ENCODE measurements at places on chromosomes 5 and 9.

DNA sequence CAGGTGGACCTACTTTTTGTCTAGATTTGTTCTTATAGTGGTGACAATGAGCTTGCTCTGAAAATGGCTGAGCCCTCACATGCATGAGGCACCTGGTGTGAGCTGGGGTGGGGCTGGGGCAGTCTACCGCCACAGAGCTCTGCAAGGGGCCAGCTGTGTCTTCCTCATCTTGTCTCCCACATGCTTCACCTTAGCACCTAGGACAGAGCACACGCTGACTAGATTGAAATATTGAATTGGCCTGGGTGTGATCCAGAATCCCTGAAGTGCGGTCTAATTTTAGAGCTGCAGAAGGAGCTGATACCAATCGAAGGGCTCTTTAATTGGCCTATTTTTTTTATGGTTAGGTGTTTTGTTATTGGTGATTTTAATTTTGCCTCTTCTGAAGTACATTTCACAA, 126.1 kb upstream of the NFIB start:
- H3K27ac ChIP-seq = no peak overlapping the region
- peaks cover 13% of the 10 kb centered on the region for H3K4me1 ChIP-seq
- DNase-seq = no peak
- peaks cover 20% of the 10 kb centered on the region for H3K27me3 ChIP-seq
- H3K36me3 ChIP-seq = no peaks in the 10 kb centered on the region

DNA sequence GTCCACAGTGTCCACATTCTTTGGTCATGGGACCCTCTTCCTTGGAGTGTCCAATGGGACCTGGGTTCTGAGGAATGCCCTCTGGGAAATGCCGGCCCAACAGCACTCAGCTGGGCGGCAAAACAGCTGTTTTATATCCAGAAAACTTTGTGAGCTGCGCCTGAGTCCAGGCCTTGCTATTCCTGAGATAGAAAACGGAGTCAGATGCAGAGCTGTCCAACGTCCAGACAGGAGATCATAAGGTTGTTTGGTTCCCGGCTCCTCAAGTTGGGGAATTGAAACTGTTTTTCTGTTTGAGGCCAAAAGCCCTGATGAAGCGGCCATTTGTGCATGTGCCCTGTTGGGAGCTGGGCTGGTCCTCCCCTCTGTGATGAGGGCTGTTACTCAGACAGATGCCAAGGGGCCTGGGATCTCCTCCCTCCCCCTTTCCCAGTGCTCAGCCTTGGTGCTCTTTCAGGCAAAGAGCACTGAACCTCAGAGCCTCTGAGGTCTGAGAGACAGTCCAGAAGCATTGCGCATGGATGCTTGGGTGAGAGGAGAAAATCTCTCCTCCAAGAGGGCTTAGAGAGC, 66.6 kb upstream of the GARNL3 start:
- peaks cover 17% of the 10 kb centered on the region for H3K27me3 ChIP-seq
- H3K4me1 ChIP-seq = peaks cover 6% of the 10 kb centered on the region
- no peak overlapping the region for H3K4me3 ChIP-seq
- no peak for DNase-seq
- no peaks in the 10 kb centered on the region for H3K36me3 ChIP-seq
- no peak overlapping the region for H3K27ac ChIP-seq

- H3K4me3 ChIP-seq = peak overlapping the region; percentile 79
- H3K27me3 ChIP-seq = peaks cover 2% of the 10 kb centered on the region
- DNase-seq = peak; percentile 67
- peaks cover 47% of the 10 kb centered on the region for H3K4me1 ChIP-seq
- peak overlapping the region; percentile 70 for H3K27ac ChIP-seq
Observed at GRCh38 chr5:102910240-102911226, 155.4 kb downstream of the PAM start.

DNA sequence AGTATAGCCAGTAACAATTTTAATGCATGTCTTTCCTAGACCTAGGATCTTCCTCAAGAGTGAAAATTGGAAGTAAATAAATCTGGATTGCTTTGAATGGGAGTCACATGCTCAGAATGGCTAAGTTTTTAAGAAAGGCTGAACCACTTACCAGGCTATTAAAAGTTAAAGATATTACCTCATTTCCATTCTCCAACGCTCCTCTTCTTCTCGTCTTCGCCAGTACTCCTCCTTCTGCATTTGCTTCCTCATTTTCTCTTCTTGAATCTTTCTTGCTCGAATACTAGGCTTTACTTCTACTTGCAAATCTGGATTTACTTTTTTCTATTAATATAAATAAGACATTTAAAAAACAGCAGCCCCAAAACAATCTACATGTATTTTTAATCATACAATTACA, 49.6 kb downstream of the ZFR start:
- H3K27ac ChIP-seq = no peak overlapping the region
- H3K4me1 ChIP-seq = peaks cover 25% of the 10 kb centered on the region
- peaks cover 31% of the 10 kb centered on the region for H3K36me3 ChIP-seq
- no peaks in the 10 kb centered on the region for H3K27me3 ChIP-seq
- no peak for DNase-seq
- no peak overlapping the region for H3K4me3 ChIP-seq

DNA sequence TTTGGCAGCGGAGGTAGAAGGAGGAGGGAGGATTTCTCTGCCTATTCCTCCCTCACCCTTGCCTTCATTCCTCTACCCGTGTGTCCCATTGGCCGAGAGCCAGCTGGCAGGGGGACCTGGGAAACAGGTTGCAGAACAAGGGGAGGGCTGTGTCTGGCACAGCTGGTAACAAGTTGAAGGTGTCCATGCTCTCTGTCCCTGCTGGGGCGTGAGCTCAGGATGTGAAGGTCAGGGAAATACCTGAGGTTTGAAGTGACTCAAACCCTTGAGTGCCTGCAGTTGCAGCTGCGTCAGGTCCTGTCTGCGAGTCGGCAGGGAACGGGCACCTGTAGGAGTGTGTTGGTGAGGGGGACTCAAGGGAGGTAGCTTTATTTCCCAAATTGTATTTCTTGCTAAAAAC, 16.2 kb downstream of the MIGA2 start:
- H3K27ac ChIP-seq = no peak overlapping the region
- peaks cover 7% of the 10 kb centered on the region for H3K36me3 ChIP-seq
- H3K4me1 ChIP-seq = 0 out of 2 replicates have a peak, but pooled peaks cover 5% of the 10 kb centered on the region
- no peak overlapping the region for H3K4me3 ChIP-seq

GRCh38 chr9:86563350-86563749, 209.1 kb upstream of the TUT7 start:
- no peaks in the 10 kb centered on the region for H3K36me3 ChIP-seq
- H3K27me3 ChIP-seq = peaks cover 2% of the 10 kb centered on the region
- peaks cover 17% of the 10 kb centered on the region for H3K4me1 ChIP-seq

GRCh38 chr5:143751342-143751741, 60.6 kb upstream of the HMHB1 start:
- H3K27ac ChIP-seq = no peak overlapping the region
- H3K27me3 ChIP-seq = peaks cover 2% of the 10 kb centered on the region

DNA sequence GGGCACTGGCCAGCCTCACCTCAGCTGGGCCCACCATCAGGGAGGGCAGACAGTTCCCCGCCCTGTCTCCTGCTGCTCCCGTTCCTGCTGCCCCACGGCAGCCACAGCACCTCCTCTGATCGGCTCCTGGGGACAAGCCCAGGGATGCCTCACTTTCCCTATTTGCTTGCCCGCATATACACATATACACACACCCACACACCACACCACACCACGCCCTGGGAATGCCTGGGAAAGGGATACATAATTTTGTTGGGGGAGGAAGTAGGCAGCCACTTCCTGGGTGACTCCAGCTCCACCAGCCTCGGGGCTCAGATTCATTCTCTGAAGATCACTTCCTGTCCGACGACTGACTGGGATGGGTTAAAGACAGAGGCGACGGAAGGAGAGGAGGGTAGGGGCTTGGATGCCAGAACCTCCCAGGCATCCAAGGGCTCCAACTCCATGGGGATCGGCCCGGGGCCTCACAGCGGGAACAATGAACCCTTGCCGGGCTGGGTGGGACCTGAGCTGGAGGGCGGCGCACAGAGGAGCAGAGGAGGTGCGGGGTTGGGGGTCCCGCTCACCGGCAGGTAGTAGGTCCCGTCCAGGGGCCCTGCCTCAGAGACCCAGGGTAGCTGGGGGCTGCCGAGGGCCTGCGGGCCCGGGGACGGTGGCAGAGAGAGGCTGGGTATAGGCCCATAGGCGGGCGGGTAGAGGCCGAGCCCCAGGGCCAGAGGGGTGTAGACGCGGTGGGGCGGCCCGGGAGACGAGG, 2.0 kb upstream of the MZB1 start:
- peaks cover 5% of the 10 kb centered on the region for H3K27me3 ChIP-seq
- peak; percentile 58 for DNase-seq
- peaks cover 7% of the 10 kb centered on the region for H3K36me3 ChIP-seq
- peak overlapping the region; percentile 82 for H3K4me3 ChIP-seq

DNA sequence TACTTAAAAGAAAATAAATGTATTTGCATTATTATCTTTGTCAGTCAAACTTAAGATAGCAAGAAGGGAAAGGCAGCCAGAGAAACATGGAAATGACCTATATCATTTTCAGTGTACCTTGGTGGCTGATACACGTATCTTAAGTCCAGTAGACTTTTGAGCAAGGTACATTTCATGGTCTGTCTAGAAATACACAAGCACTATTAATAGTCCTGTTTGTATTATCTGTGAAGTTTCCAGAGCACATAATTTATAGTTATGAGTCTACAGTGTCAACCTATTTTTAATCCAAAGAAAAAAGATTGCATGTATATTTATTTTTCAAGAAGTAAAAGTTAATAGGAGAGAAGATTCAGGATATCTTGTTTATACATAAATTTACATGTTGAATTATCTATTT, 95.7 kb downstream of the IZUMO3 start:
- no peak for DNase-seq
- H3K4me1 ChIP-seq = no peaks in the 10 kb centered on the region
- no peaks in the 10 kb centered on the region for H3K27me3 ChIP-seq

DNA sequence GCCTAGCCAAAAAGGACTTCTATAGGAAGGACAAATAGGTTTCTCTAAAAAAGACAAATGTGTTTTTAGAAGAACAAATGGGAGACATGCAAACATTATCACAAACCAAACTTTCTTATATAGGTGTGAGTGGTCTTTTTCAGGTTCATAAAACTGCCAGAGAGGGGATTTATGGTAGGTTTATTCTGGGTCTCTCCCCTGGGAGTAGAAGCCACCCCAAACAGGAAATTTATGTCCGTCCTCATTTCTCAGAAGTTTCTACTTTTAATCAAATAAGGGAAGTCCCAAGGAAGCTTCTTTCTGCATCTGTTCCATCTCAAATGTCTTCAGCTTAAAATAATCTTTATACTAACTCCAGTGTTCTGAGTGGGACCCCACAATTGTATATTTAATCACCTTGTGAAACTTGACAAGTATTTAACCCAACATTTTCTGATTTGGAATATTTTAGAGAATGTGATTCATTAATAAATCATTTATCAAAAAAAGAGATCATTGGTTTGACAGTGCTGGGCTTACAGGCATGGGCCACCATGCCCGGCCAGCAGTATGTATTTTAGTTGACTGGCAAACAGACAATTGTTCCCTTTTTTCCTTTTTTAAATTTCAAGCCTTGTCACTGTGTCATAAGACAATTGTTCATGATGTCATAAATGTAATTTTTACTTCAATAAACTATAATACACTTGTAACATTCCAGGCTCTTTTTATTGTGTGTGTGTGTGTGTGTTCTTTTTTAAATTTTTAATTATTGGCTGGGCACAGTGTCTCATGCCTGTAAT, 44.6 kb upstream of the GLDC start:
- H3K27me3 ChIP-seq = no peaks in the 10 kb centered on the region
- no peak overlapping the region for H3K27ac ChIP-seq
- DNase-seq = no peak
- H3K36me3 ChIP-seq = no peaks in the 10 kb centered on the region

DNA sequence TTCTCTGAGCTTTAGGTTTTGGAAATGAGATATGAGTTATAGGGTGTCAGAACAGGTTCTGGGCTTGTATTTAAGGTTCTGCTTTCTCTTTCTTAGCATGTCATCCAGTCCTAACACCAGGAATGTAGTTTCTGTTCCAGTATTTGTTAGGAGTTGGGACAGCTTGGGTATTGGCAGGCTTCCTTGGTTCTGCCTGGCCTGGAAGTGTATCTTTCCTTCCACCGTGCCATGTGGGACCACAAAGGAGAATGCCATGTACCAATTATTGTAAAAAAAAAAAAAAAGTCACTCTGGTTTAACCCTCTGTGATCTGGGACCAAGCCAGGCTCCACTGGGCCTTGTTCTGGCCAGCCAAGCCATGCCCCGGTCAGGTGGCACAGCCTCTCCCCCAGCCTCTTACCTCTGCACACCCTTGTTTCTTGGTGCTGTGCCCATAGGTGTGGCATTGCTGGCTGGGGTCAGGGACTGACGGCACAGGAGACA, 47.8 kb downstream of the ARHGAP26 start:
- H3K4me3 ChIP-seq = no peak overlapping the region
- no peak for DNase-seq
- no peaks in the 10 kb centered on the region for H3K36me3 ChIP-seq
- peaks cover 64% of the 10 kb centered on the region for H3K4me1 ChIP-seq

GRCh38 chr9:16145196-16145950, 592.5 kb downstream of the CCDC171 start:
- H3K27me3 ChIP-seq = peaks cover 3% of the 10 kb centered on the region
- no peaks in the 10 kb centered on the region for H3K36me3 ChIP-seq
- no peak overlapping the region for H3K4me3 ChIP-seq
- H3K27ac ChIP-seq = no peak overlapping the region

- H3K27me3 ChIP-seq = no peaks in the 10 kb centered on the region
- DNase-seq = no peak
- no peak overlapping the region for H3K4me3 ChIP-seq
Observed at GRCh38 chr5:147436596-147436995, 73.3 kb downstream of the DPYSL3 start.

DNA sequence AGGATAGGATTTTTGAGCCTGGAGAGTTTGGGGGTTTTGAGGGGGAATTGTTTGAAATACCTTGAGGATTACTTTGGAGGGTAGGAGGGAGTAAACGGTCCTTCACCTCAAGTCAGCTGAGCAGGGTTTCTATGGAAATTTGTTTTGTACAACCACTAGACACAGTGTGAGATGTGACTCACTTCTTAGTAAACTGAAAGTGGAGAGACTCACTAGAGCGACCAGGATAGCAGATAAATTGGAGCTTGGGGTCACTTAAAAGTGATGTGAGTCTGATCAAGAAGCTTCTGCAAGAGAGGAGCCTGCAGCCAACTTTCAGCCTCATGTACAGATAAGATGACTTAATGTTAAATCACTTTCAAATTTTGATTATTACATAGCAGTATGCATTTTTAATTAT, 1945.9 kb upstream of the NUDT12 start:
- H3K27ac ChIP-seq = no peak overlapping the region
- no peak for DNase-seq
- H3K4me3 ChIP-seq = no peak overlapping the region

- H3K4me1 ChIP-seq = no peaks in the 10 kb centered on the region
- no peaks in the 10 kb centered on the region for H3K27me3 ChIP-seq
Observed at GRCh38 chr9:75505654-75506053, 384.8 kb upstream of the PCSK5 start.

DNA sequence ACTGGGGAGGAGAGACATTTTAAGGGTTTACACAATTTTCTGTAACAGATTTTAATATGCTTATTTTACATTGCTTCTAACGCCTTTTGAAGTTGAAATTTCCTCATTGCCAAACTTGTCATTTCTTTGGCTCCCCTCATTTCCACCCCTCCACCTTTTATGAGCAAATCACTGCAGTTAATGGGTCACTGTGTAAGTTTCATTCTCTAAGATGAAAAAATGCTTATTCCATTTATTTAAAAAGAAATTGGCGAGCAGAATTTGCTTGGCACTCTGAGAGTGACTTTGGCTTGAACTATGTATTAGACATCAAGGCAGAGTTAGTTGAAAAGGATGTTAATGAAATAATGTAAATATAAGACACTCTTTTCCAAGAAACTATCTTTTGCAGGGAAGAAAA, 66.6 kb downstream of the ITGA1 start:
- peaks cover 18% of the 10 kb centered on the region for H3K36me3 ChIP-seq
- peak overlapping the region; percentile 76 for H3K4me3 ChIP-seq
- H3K27me3 ChIP-seq = no peaks in the 10 kb centered on the region

GRCh38 chr5:164355267-164355830, 849.9 kb downstream of the MAT2B start:
- H3K27me3 ChIP-seq = no peaks in the 10 kb centered on the region
- H3K4me3 ChIP-seq = no peak overlapping the region
- no peak for DNase-seq
- no peak overlapping the region for H3K27ac ChIP-seq
- no peaks in the 10 kb centered on the region for H3K36me3 ChIP-seq
- no peaks in the 10 kb centered on the region for H3K4me1 ChIP-seq

Measured in HFFc6 (cell line).